ENCODE measurements at places on chromosomes 2 and 18.

DNA sequence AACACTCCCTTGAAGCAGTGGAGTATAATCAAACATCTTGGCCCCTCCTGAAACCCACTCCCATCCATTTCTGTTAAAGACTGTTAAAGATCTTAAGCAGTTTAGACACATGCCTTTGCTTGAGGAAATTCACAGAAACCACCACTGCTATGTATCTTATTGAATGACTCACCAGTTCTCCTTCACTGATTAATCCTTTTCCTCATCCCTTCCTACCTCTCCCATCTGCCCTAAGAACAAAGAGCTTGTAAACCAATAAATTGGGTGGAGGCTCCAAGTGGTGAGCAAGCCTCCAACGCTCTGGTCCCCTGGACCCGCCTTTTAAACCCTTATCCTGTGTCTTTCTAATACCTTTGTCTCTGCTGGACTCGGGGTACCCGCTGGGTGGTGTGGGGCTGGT, 746.1 kb downstream of the LRP1B start:
- no peak for DNase-seq

- DNase-seq: no peak
Observed at GRCh38 chr2:66601624-66602023, 166.7 kb downstream of the MEIS1 start.

GRCh38 chr2:238978497-238978896, 130.6 kb downstream of the TWIST2 start:
- no peak for DNase-seq

DNA sequence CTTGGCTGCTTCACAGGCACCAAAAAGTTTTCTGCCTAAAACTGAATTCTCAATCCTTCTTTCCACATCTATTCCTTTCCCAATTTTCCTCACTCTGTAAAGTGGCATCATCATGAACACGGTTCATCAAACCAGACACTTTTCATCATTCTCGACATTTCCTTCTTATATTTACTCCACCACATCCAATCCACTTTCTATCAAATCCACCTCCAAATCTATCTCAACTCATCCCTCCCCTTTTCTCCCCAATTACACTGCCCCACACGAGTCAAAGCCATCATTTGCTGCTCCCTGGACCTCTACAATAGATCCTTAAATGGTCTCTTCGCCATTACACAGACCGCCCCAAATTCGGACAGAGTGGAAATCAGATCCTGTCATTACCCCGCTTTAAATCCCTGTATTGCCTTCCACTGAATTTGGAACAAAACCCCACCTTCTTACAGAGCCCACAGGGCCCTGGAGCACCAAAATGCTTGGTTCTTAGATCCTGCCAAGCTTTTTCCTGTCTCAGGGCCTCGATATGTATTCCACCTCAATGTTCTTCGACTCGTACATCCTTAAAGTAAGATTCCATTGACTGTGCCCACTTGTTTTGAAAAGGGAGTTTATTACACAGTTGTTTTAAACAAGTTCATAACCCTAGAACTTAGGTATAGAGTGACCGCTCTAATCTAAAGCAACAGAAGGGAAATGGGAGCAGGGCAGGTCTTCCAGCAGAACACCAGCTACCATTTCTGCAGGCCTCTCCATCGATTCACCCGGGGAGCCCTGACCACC, 856 bp downstream of the ACAA2 start:
- DNase-seq: no peak

DNA sequence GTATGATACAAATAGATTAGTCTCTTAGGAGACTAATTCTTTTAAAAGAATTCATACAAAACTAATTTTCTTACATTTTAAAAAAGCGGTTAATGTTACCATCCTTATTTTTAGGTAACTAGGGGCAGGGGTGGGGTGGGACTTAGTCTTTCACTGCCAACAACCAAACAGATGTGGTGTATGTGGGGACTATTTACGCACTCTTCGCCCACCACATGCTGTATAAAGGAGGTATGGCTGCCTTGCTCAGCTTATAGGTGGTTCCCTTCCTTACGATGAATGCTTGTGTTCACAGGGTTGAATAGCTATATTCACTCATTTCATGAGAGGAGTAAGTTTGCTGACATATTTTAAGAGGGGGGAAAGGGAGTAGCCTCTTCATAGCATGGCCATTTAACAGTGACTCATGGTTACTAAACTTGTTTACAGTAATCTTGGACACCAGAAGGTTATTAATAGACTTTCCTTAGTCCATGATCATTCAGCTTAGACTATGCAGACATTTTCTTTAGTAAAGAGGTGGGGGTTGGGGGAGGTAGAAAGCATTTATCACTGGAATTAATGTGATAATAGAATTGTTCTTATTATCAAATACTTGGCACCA, 61.8 kb downstream of the CAB39 start:
- no peak for DNase-seq

GRCh38 chr2:188235364-188235763, 56.3 kb upstream of the GULP1 start:
- no peak for DNase-seq

- no peak for DNase-seq
Observed at GRCh38 chr2:234996941-234997270, 45.1 kb downstream of the SH3BP4 start.

DNA sequence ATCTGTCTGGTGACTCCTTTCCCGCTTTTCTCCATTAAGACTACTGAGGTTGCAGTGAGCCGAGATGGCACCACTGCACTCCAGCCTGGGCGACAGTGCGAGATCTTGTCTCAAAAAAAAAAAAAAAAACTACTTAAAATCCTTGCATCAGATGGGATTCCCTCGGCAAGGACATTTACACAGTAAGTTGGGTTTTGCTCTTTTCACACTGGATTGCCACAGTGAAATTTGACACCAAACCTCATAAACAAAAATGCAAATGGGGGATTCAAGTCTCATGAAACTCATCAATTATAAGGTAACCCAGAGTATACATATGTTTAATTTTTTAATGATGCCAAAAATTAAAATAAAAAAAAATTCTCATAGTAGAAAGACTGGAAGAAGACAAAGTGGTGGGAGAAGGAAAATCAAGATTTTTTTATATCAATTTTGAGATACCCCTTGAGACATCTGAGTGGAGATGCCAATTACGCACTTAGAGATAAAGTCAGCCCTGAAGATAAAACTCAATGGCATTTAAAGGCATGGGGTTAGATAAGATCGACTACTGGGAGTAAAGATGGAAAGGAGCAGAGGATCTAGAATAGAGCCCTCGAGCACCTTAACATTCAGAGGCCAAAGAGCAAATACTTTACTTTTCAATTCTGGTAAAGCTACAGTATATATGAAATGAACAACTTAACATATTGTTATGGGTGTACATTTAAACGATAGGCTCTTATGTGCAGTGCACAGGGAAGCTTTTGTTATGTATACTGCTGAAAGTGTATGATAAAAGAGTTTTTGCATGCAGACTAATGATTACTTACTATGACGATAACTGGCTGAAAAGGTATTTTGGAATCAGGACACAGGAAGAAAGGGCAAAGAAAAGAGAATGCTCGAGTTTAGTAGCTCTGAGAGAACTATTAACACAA, 37.6 kb downstream of the CHMP3 start:
- no peak for DNase-seq

GRCh38 chr2:120875431-120875830, 139.8 kb downstream of the GLI2 start:
- no peak for DNase-seq

- DNase-seq: no peak
Observed at GRCh38 chr18:34710934-34711333, 836 bp downstream of the DTNA start.

- no peak for DNase-seq
Observed at GRCh38 chr2:239253264-239253663, 147.6 kb downstream of the HDAC4 start.

- DNase-seq: no peak
Observed at GRCh38 chr2:116719836-116720235, 1094.7 kb upstream of the DDX18 start.

- DNase-seq: no peak
Observed at GRCh38 chr2:1002350-1002749, 51.7 kb downstream of the SNTG2 start.
